ENCODE measurements at places on chromosomes 1 and 21.

DNA sequence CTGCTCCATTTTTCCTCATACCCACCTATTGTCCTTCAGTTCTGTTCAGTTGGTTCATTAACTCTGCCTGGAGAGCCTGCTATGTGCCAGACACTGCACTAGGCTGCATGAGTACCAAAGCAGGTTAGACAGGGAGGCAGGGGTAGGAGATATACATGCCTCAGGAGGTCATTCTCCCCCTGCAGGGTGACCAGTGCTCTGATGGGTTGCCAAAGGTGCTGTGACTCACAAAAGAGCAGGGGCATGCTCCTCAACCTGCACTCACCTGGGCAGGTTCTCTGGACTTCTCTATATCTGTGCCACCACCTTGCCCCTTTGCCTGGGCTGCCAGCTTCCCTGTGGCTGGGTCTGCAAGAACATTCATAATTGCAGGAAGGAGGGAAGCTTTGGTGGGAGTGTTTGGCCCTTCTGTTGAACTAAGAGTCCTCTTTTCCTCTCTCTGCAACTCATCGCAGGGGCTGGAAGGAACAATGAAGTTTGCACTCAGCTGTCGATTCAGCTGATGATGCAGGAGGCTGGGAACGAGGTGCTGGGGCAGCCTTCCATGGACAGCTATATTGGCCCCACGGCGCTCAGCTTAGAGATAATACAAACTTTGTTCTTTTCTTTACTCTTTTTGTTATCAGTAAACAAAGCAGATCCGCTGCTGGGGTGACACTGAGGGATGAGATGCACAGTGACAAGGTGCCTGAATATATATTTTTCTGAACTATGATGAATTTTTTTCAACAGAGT, 356.4 kb upstream of the PLXNA2 start:
- DNase-seq = no peak

DNA sequence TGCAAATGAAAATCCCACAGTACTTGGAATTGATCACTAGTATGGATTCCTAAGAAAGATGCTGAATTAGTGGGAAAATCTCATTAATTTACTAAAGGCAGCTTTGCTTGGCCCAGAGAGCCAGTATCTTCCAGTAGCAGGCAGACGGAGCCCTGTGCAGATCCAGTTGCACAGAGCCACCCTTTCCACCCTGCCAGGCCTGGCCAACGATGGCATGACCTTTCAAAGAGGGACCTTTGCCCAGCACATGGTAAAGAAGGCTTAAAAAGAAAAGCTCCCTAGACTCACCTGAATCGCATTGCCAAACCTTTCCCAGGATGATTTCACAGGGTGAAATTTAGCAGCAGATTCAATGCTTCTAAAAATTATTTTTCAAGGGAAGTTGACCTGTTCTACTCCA, 170.5 kb upstream of the CAMK1G start:
- no peak for DNase-seq

DNA sequence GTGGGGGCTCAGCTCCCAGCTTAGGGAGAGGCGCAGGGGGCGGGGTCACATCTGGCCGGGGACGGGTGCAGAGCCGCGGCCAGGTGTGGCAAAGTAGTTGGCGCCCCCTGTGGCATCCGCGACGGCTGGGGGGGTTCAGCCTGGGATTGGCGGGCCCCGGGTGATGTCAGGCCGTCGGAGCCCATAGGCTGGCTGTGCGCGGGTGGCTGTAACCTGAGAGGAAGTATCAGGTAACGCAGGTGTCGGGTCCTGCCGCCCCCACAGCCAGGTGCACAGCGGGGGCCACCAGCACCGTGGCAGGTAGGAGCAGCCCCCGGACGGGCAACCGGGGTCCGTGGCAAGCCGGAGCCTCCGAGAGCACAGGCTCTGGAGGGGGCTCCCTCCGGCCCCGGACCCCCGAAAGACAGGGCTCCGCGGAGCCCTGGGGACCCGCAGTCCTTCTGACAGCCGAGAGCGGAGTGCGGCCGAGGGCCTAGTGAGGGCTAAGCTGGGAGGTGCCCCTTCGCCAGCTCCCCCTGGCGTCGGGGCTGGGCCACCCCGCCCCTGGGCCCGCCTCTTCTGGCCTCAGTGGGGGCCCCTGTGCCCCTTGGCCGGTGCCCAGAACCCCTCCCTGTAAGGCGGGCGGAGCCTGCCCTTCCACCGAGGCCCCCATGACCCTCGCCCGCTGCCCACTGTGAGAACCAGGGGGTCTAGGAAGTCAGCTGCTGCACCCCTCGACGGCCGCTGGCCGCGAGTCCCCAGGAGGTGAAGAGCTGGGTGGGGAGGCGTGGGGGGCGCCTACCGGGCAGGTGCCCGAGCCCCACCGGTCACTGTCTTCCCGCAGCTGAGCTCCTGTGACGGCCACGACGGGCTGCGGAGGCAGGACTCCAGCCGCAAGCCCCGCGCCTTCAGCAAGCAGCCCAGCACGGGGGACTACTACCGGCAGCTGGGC, 17.9 kb downstream of the TNFRSF25 start:
- peak; percentile 55 for DNase-seq

GRCh38 chr1:70324683-70325082, 29.8 kb downstream of the ANKRD13C start:
- DNase-seq = no peak

- DNase-seq = peak; percentile 55
Observed at GRCh38 chr1:24201941-24202440, 14.9 kb upstream of the IFNLR1 start.
